ENCODE measurements at places on chromosomes 16 and 17.

DNA sequence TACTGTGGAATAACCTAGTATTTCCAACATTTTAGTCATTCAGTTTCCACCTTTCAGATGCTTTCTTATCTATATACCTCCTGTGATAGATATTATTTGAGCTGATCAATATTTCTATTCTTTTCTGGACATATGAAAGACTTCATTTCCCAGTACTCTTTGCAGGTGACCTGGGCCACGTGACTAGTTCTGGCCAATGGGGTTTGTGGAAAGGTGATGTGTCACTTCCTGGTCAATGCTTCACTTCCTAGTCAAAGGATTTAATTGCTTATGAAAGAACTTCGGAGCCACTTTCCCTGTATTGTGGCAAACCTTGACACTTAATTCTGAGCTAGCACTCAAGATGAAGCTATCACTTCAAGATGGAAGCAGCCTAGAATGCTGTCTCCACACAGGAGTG lies 248.9 kb upstream of the FOXF1 start:
- no peak for DNase-seq

DNA sequence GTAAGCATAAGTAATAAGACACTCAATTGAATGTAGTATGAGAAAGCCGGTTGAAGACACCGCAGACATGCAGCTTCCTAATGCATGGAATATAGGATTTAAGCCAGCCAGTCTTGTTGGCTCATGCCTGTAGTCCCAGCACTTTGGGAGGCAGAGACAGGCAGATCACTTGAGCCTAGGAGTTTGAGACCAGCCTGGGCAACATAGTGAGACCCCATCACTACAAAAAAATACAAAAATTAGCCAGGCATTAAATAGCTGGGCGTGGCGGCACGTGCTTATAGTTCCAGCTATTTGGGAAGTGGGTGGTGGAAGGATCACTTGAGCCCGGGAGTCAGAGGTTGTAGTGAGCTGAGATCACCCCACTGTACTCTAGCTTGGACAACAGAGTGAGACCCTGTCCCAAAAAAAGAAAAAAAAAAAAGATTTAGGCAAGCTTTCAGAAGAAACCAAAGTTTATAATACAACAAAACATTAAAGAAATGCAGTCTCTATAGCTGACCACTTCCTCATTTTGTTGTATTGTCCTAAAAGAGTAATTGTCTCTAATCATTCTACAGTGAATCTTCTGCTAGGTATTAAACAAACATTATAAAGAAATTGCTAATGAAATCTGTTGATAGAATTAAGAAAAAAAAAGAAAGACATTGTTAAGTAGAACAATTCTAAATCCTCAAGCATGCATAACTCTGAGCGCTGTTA lies 68.6 kb upstream of the KIFC3 start:
- no peak for DNase-seq

DNA sequence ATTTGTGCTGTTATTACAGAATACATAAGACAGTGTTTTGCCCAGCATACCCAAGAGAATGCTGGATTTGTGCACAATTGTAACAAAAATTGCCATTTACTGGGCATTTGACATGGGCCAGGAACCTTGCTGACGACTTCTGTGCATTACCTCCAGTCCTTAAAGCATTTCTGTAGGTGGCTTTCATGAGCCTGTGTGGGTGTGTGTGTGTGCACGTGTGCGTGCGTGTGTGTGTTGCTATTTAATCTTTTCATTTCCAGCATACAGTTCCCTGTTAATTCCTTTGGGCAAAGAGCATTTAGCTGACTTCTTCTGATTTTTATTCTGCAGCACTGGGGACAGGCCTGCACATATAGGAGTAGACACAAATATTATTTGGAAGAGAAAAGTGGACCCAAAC lies 134.4 kb downstream of the CYLD start:
- DNase-seq = no peak

GRCh38 chr16:66832661-66833305 lies 2.0 kb upstream of the NAE1 start:
- no peak for DNase-seq

DNA sequence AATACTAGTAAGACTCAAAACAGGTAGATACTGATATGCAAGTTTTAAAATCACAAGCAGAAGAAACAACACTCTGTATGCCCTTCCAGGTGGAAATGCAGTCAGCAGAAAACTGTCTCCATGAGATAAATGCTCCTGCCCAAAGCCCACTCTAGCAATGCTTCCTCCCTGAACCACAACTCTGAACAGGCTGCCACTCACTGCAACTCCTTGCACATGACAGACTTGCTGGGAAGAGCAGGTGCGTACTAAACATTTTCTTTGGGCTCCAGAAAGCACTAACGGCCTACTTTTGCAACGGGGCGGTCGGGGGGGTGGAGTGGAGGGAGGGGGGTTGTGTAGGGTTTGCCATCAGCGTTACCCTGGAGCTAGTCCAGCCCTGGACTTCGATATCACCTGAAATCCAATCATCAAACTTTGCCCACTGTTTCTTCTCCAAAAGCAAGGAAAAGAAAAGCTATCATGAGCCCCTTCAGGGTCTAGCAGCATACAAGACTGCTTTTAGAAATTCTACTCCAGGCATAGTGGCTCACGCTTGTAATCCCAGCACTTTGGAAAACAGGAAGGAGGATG lies 46.1 kb downstream of the ANKRD11 start:
- DNase-seq = no peak

DNA sequence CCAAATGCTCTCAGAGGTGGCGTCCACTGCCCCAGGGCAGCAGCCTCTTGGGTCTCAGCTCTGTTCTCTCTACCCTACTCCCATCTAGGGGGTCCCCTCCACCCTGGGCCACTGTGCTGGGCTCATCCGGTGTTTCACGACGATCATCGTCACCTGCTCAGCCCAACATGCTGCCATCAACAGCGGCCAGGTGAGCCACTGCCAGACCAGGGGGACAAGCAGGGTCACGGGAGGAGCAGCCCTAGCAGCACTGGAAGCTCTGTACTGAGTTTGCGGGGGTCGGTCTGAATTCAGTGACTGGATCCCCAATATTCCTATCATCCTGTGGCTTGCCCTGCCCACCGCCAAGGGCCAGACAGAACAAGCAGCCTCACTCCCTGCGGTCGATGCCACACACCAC lies 16.0 kb downstream of the ALOX12B start:
- no peak for DNase-seq

DNA sequence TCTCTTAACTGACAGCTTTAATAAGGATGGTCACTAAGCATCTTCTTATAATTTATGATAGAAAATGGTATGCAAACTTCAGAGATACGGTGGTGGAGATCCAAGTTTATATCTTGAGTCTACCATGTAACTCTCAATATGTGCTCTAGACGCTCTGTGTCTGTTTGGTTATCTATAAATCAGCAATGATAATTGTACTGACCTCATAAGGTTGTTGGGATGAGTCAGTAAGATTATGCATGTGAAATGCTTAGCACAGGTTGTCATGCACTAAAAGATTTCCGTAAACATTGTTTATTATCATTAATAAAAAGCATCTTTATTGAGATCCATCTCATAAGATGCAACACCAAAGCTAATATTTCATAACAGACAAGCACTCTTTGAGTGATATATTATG lies 1094.9 kb upstream of the EEF2KMT start:
- DNase-seq = no peak

DNA sequence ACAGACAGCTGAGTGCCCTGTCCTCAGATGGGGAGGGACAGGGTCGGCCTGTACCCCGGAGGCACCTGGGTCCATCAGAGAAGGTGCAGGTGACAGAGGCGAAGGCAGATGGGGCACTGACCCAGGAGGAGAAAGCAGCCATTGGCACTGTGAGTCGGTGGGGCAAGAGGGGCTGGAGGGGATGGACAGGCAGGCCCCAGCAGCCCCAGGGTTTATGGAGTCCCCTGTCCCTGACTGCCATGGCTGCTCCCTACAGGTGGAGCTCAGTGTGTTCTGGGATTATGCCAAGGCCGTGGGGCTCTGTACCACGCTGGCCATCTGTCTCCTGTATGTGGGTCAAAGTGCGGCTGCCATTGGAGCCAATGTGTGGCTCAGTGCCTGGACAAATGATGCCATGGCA lies 32.1 kb downstream of the ANKRD40 start:
- no peak for DNase-seq

DNA sequence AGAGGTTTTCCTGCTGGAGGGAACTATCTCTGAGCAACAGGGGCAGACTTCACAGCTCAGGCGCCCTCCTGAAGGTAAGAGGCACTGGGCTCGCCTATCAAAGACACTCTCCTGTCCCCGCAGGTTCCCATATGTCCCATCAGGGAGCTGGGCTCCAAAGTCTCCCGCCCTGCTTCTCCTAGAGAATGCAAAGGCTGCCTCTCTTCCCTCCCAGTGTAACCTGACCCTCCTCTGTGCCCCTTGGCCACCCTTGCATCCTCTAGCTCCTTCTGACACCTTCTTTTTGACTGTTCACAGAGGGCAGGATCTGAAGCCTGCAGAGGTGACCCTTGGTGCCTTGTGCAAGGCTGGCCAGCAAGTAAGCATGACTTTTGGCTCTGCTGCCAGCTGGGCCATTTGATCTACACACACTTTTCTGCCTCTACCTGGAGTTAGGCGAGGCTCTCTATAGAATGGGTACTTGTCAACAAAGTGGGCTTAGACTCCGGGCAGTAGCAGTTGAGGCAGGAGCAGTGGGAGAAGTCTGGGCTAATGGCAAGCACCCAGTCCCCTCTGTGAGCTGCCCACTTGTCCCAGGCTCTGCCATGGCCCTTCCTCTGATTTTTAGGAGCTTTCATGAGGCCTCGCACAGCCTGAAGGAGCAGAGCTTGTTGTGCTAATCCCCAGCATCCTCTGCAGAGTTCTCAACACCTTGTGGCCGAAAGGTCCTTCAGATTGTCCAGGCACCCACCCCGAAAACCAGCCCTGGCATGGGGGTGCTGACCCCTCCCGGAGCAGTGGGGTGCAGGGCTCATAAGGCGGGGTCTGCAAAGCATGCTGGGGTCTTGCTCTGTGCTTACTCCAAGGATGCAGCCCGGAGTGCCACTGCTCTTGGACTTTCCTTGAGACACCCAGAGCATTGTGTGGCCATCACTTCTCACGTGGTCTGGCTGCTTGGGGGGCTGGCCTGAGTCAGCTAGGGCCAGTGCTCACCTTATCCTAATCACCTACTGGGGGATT lies 122.9 kb downstream of the METRNL start:
- no peak for DNase-seq

DNA sequence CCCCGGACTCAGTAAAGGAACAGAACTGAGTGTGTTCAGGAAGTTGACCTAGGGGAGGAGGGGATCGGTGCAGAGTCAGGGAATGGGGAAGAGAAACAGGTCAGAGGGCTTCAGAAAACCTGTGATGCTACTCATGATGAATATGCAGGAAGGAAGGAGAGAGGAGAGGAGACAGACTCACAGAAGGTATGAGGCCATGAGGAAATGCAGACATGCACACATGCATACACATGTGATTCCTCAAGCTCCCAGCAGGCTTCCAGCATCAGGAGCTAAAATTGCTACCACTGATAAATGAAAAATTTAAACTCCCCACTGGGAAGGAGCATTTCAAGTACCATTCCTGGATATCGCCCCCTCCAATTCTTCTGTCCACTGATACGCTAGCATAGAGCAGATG lies 262.6 kb downstream of the SLC39A11 start:
- no peak for DNase-seq

- DNase-seq = no peak
Measured at GRCh38 chr17:43324205-43324893, 74.4 kb upstream of the ARL4D start.
